Fibroblast of mammary gland (primary cell): ENCODE measurements at places on chromosomes 7 and 10.
A peak's percentile ranks its signal among the peaks of the same experiment; 100 is the strongest.

GRCh38 chr7:76069238-76069638 lies 21.3 kb downstream of the MDH2 start:
- DNase-seq: peak; percentile 95

GRCh38 chr10:132094581-132095234 lies 29.0 kb downstream of the JAKMIP3 start:
- DNase-seq: no peak

DNA sequence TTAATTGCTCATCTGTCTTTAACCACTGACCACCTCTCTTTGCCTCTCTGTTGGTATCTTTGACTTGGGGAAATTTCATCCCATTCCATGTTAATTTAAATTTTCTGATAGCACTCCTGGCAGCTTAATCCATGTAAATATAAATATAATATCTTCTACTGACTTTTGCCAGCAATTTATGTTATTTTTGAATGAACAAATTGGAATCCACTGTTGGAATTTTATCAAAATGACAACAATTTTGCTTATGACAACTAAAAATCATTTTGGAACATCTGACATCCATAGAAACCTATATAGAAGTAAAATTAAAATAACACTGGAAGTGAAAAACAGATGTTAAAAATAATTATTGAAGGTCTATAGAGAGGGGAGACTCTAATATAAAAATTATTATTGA lies 176.5 kb upstream of the AKR1E2 start:
- DNase-seq: no peak

- DNase-seq: no peak
These were observed 88.6 kb upstream of the PFKP start for GRCh38 chr10:2978574-2979273.

DNA sequence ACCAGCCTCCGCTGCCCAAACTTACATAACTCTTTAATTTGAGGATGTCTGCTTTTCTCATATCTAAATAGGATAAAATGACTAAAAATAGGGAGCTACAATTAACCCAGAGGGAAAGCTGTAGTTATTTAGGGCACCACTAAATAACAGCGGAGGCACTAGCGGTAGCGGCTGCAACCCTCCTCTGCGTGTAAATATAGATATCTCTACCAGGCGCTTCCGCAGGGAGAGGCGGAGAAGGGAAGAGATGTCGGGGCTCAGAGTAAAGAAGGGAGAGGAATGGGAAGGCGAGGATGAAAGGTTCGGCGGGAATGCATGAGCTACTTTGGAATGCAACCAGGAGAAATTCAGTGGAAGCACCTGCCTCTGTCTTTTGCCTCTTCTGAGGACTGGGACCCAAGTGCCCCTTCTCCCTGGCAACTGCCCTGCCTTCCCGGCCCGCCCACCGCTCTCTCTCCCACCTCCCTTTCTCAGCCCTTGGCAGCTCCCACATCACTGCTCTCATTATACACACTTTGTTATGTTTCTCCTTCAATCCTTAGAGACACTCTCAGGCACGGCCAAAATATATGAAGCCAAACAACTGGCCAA lies 698.3 kb downstream of the PARD3 start:
- no peak for DNase-seq

GRCh38 chr10:80433134-80433533 lies 21.0 kb upstream of the TSPAN14 start:
- DNase-seq: no peak

GRCh38 chr7:85078181-85078580 lies 108.7 kb downstream of the SEMA3D start:
- DNase-seq: no peak

DNA sequence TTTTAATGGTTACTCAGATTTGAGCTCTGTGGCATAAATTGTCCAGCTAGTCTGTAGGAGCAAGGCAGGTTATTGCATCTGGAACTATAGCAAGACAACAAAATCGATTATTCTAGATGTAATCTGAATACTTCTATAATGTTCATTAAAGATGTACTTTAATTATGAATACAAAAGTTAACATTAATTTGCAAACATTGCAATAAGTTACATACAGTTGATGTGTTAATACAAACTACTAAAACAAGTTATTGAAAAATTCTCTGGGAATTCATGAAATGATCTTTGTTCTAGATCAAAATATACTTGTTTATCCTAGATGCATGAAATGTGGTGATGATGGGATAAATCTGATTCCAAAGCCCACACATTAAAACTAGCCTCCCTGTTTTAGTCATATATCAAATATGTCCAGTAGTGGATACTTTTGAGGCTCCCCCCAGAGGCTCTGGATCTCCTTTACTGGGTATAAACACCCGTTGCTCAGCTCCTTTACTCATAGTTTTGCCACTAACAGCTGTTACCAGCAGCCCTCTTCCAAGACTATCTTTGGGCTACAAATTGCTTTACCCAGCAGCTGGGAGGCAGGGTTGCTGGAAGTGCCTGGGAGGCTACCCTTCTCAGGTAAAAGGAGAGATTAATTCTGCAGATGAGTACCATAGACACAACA lies 78.1 kb downstream of the ARL4A start:
- peak; percentile 24 for DNase-seq

DNA sequence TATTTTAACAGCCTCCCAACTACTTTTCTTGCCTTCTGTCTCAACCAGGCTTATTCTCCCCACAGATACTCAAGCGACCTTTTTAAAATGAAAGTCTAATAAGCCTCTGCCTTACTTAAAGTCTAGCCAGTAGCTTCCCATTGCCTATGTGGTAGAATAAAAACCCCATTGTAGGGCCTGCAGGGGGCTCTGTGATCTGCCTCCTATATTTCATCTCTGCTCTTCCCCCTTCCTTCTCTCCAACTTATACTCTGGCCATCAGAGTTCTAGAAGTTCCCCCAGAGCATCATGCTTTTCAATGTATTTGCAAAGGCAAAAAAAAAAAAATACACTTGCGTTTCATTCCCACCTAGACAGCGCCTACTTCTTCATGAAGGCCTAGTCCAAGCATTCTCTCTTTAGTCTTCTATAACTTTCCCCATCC lies 167.7 kb upstream of the ADO start:
- DNase-seq: no peak

DNA sequence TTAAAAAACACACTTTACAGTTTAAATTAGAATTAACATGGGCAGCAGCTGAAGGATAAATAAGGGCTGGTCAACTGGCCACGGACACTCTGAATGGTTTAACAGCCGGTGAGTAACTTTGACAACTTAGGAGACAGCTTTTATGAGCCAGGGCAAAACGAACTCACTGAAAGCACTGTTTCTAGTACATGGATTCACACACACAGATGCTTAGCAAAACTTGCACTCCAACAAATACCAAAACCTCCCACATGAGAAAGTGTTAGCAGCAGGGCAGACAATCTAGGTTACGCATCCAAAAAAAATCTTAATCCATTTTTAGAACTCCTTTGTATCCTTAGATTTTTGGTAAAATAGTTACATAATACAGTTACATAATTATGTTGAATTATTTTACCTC lies 486.4 kb downstream of the PHTF2 start:
- DNase-seq: no peak

DNA sequence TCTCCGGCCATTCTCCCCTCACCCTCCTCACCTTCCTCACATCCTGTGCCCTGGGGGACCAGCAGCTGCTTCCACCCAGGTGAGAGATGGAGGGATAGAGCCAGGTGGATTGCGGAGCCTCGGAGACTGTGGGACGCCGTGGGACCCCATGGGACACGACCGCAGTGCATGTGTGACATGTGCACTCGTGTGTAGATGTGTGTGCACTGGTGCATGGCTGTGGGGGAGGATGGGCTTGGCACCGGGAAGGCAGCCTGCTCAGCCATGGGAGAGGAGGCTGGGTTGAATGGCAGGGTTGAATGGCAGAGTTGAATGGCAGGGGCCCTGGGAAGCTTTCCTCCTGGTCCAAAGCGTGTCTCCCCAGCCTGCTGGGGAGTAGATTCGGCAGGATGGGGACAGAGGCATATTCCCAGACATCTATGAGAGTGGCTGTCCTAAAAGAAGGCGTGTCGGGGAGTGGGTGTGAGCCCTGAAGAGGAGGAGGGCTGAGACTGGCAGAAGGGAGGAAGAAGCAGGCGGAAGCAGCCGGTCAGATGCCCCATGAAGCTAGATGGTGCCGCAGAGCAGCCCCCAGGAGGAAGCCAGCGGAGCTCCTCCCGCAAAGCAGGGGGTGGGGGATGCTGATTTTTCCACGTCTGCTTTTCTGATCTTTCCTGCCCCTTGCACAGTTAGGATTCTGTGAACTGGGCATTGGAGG lies 815 bp downstream of the GIMAP8 start:
- no peak for DNase-seq

- DNase-seq: no peak
These were observed 34.5 kb upstream of the GATAD1 start for GRCh38 chr7:92412745-92413144.

DNA sequence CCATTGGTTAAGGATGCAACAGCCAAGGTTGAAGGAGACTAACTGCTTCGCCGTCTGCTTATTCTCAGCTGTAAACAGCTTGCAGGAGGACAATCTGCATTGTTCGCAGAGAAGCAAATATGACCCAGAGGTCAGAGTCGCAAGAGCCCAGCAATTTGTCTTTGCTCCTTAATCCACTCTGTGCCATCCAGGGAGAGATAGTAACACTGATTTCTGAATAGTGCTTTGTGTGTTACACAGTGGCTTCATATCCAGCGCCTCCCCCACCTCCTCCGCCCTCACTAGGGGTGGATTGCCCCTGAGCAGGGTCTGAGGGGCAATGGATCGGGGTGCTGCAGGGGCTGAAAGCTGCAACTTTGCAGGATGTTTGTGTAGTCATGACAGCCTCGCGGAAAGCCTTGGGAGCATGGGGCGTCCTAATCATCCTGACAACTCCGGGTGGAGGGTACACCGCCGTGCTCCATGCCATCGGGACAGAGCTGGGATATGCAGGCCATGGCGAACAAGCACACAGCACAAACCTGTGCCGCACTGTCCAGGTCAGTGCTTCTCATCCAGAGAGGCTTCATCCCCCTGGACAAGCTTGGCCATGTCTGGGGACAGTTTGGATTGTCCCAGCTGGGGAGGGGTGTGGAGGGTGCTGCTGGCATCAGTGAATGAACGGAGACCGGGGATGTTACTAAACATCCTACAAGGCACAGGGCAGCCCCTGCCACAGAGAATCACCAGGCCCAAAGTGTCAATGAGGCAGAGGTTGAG lies 103.1 kb upstream of the INSIG1 start:
- DNase-seq: no peak

- no peak for DNase-seq
These were observed 101.2 kb downstream of the RPS24 start for GRCh38 chr10:78134773-78135306.

- peak; percentile 54 for DNase-seq
These were observed 614 bp upstream of the IFIT2 start for GRCh38 chr10:89301232-89301631.

GRCh38 chr7:95811846-95812445 lies 39.6 kb downstream of the DYNC1I1 start:
- peak; percentile 47 for DNase-seq

- DNase-seq: no peak
These were observed 259.8 kb upstream of the KLF14 start for GRCh38 chr7:130993671-130994365.

DNA sequence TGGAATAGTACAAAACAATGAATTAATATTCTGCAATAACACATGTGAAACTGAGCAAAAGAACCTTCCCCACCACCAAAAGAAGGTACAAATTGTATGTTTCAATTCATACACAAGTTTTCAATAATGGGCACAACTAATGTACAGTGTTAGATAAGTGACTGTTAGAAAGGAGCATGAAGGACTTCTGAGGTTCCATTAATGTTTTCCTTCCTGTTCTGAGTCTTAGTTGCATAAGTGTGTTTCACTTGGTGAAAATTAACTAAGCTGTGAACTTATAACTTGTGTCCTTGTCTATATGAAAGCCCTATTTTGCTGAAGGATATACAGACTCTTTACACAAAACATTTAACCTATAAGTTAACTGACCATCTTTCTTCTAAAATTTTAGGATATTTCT lies 8.2 kb downstream of the GSAP start:
- DNase-seq: no peak

- DNase-seq: no peak
These were observed 83.0 kb upstream of the FAM180A start for GRCh38 chr7:135831455-135832195.

- no peak for DNase-seq
These were observed 65.7 kb downstream of the TRIM24 start for GRCh38 chr7:138525757-138526156.
